Naive B cell (primary cell): ENCODE measurements at places on chromosomes 13 and 19. TPM values are rescaled to one million over a fixed set of nuclear protein-coding genes. Genes with fewer than 3 reads are reported as not detected.

Gene SIGLEC6
- polyA plus RNA-seq = 0.74 TPM

Gene CGB8
- polyA plus RNA-seq = not detected

Gene RGCC
- 2.5 TPM for polyA plus RNA-seq

Gene ZNF534
- not detected for polyA plus RNA-seq

Gene TBXA2R
- 32.5 TPM for polyA plus RNA-seq

Gene CEACAM7
- polyA plus RNA-seq = not detected

Gene PLK5
- not detected for polyA plus RNA-seq

Gene C19orf38
- polyA plus RNA-seq = 2.1 TPM

Gene PTGER1
- polyA plus RNA-seq = not detected

Gene PCP2
- polyA plus RNA-seq = not detected

Gene OR7A5
- not detected for polyA plus RNA-seq

Gene LILRB4
- polyA plus RNA-seq = not detected

Gene CEACAM8
- polyA plus RNA-seq = not detected

Gene LRG1
- not detected for polyA plus RNA-seq

Gene VMAC
- polyA plus RNA-seq = 5.1 TPM

Gene PALM
- polyA plus RNA-seq = not detected

Gene POSTN
- not detected for polyA plus RNA-seq

GRCh38 chr13:96075953-96076543 is 13.9 kb upstream of the HS6ST3 start:
- no peak for DNase-seq

- DNase-seq = no peak
Measured at GRCh38 chr19:31164791-31165251, 184.4 kb downstream of the TSHZ3 start.

DNA sequence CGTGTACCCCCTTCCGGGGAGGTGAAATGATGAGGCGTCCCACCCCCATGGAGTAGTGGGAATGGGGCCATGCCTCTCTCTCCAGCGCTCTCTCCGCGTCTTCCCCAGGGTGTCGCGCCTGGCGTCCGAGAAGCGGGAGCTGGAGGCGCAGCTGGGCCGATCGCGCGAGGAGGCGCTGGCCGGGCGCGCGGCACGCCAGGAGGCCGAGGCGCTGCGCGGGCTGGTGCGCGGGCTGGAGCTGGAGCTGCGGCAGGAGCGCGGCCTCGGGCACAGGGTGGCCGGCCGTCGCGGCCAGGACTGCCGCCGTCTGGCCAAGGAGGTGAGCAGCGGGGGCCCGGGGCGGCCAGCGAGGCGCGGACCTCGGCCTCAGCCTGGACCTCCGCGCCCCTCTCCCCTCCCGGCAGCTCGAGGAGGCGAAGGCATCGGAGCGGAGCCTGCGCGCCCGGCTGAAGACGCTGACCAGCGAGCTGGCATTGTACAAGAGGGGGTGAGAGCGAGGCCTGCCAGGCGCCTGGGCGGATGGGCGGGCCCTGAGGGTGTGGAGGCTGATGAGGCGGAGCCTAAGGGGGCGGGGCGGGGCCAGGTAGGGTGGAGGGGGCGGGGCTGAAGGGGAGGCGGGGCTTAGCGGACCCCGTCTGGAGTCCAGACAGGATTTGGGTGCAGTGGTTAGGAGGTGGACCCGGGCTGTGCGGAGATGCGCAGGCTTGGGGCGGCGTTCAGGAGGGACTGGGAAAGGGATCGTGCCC is 7.7 kb downstream of the PGLYRP1 start:
- DNase-seq = peak; percentile 44

DNA sequence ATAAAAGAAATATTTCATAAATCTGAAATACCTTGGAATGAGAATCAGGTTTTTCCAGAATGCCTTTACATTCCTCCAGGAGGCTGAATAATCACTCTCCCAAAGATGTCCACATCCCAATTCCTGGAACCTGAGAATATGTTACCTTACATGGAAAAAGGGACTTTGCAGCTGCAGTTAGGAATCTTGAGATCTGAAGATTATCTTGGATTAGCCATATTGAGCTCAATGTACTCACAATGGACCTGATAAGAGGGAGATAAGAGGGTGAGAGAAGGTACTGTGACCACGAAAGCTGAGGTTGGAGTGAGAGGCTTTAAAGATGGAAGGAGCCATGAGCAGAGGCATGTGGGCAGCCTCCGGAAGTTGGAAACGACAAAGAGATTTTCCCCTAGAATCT is 36.8 kb upstream of the MBNL2 start:
- DNase-seq = no peak

- no peak for DNase-seq
Measured at GRCh38 chr13:92734068-92734467, 492.5 kb upstream of the GPC6 start.

GRCh38 chr19:5113633-5114586 is 145.0 kb downstream of the KDM4B start:
- DNase-seq = no peak

GRCh38 chr13:81142306-81142999 is 801.5 kb upstream of the SPRY2 start:
- DNase-seq = no peak

DNA sequence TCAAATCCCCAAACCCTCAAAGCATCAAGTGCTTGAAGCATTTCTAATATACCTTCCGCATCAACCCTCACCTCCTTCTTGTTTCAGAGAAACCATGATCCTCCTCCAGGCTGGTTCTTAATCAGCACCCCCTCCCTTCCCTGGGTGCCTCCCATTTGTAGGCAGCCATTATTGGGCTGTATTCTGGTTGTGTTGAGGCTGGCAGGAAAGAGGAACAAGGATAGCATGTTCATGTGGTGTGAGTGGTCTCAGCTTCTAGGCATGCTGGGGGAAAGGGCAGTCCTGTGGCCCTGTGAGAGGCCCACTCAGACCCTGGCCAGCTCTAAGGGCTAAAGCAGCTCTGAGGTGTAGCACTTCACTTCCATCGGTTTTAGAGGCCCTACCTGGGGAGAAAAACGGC is 18.9 kb upstream of the TRIM13 start:
- DNase-seq = no peak

- no peak for DNase-seq
Measured at GRCh38 chr13:46104868-46105267, at the start of gene CPB2. Gene CPB2 (minus strand): TSS chr13:46105033. CDS start chr13:46105009, 24 bp downstream.

GRCh38 chr13:32783067-32783466 is 196.8 kb downstream of the PDS5B start:
- no peak for DNase-seq

DNA sequence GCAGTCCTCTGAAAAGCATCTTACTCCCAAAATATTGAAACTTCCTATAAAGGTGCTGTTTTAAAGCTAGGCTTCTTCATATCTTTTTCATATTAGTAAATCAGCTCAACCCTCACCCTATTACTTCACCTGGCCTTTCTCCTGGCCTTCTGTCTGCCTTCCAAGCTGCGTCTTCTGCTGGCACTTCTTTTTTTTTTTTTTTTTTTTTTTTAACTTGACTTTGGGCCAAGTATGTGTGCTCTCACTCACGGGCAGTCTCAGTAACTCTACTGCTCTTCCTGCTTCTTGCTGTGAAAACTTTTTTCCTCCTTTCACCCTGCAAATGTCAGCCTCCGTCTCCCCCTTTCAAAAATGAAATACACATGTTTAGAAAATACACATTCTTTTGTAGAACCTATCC is 41.2 kb upstream of the KCTD4 start:
- no peak for DNase-seq

DNA sequence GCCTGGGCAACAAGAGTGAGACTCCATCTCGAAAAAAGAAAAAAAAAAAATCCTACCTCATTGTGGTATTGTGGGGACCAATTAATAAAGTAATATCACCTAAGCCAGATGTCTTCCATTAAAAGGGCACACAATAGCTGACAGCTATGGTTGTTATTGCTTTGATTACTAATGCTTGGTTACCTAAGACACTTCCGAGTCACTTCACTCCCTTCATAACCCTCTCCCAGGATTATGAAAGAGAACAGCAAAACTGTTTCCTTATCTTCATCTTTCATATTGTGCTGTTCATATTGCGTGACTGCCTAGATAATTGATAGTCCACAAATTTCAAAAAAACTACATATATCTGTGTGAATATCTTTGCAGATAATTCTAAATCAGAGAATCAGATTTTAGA is 10.3 kb upstream of the HSPH1 start:
- DNase-seq = no peak

DNA sequence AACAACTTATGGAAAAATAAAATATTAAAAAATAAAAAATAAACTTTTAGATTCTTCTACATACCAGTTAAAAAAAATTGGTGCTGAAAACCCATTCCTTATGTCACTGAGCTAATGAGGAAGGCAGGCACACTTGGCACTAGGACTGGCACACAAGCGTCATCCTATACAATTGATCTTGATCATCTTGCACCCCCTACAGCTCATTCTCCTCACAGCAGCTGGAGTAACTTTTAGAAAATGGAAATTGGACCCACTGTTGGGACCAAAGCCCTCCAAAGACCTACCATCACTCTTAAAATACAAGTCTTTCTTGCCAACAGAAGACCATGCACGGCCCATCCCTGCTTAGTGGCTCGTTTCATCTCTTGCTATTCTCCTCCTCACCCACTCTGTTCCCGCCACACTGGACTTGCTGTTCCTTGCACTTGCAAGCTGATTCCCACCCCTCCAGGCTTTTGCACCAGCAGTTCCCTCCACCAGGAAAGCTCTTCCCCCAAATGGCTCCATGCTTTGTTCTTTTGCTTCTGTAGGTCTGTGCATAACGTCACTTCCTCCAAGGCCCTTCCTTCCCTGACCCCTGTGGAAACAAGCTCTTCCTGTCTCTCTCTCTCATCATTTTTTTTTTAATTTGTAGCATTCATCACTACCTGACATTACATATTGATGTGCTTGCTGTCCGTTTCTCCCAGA is 11.6 kb downstream of the CTU1 start:
- DNase-seq = no peak

GRCh38 chr13:35502456-35502855 is 26.0 kb upstream of the MAB21L1 start:
- no peak for DNase-seq

DNA sequence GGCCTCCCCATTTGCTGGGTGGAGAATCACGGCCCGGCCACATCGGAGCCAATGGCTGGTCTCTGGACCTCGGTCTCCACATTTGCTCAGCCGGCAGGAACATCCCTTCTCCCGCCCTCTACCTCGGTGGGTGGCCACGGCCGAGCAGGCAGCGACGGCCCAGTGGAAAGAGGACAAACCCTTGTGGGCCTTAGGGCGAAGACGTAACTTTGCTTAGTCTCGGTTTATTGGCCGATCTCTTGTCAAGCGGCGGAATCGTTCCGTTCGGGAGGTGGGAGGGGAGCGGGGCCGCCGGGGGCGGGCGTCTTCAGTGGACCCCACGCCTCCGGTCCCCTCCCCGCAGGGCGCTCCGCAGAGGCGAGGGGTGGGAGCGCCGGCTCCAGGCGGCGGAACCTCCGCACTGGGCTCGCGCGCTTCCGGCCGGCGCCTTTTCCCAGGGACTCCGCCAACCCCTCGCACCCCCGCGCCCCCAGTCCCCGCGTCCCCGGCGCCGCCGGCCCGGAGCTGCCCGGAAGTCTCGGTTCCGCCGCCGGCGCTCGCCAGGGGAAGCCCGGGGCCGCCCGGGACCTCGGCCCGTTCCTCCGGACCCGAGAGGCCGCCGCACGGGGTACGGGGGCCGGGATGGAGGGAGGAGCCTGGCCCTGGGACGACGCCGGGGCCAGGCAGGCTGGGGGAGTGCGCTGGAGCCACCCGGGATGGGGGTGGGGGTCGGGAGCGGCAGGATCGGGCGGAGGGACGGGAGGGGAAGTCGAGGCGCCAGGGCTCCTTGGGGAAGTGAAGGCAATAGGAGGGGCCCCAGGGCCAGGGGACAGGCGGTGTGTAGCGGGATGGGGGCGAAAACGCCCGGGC is at the start of gene ZNF580:
TSS of gene ZNF580 (plus strand) at position 426 of the 849 bp plus-strand sequence. CDS start 1,507 bp downstream, outside the sequence.
- DNase-seq = peak; percentile 38

DNA sequence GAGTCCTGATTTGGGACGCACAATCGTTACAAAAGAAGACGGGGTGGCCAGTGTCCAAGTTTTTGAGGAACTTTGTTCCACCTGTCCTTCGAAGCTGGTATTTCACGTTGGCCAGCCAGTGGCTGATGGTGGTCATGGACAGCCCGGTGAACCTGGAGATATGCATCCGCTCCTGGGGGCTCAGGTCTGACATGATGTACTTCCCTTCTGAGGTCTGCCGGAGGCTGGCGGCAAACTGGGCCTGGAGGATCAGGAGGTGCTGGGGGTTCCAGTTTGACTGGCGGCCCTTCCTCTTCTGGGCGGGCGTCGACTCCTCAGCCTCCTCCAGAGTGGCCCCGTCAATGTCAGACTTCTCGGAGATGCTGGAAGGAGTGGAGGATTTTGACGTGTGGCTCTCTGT is 72.4 kb downstream of the TSHZ3 start:
- no peak for DNase-seq

- no peak for DNase-seq
Measured at GRCh38 chr19:21947775-21948174, 63.0 kb downstream of the ZNF208 start.

DNA sequence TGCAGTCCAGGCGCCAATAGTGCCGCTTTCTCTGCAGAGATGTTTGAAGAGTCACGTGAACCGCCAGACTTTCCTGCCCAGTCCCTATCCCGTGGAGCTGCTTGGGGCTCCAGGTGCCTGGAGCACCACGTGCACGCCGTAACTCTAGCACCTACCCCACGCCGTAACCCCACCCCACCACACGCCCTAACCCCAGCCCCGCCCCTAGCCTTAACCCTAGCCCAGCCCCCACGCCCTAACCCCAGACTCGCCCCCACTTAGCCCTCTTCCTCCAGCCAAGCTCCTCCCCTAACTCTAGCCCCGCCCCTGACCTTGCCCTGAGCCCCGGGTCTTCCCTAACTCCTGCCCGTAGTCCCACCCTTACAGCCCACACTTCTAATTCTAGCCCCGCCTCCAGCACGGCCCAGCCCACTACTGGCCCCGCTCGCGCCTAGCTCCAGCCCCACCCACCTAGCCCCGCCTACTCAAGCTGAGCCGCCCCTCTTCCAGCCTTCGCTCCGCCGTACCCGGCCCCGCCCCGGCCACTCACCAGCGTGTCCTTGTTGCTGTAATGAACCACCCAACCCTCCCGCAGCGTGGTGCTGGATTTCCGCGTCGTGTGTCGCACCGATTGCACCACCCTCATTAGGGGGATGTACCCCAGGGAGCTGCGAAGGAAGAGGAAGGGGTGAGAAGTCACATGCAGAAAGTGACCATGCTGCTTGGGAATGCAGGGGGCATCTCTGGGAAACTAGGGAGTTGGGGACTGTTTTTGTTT is 19.5 kb downstream of the PRKD2 start:
- DNase-seq = no peak

DNA sequence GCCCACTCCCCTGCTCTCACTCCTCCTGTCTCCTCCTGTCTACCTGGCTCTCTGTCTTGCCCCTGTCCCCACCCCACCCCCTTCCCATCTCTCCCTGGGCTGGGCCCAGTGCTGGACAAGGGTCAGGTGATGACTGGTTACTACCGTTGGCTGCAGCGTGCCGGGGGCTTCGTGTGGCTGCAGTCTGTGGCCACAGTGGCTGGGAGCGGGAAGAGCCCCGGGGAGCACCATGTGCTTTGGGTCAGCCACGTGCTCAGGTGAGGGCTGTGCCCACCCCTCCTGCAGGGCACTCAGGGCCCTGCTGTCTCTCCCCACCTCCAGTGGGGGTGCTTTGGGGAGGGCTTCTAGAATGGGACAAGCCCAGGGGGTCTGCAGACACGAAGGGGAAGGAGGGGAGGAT is 7.6 kb downstream of the TMEM160 start:
- no peak for DNase-seq

GRCh38 chr13:80666782-80667552 is 326.0 kb upstream of the SPRY2 start:
- DNase-seq = no peak
